ENCODE measurements at places on chromosomes 5 and 9.
A peak's percentile ranks its signal among the peaks of the same experiment; 100 is the strongest.

DNA sequence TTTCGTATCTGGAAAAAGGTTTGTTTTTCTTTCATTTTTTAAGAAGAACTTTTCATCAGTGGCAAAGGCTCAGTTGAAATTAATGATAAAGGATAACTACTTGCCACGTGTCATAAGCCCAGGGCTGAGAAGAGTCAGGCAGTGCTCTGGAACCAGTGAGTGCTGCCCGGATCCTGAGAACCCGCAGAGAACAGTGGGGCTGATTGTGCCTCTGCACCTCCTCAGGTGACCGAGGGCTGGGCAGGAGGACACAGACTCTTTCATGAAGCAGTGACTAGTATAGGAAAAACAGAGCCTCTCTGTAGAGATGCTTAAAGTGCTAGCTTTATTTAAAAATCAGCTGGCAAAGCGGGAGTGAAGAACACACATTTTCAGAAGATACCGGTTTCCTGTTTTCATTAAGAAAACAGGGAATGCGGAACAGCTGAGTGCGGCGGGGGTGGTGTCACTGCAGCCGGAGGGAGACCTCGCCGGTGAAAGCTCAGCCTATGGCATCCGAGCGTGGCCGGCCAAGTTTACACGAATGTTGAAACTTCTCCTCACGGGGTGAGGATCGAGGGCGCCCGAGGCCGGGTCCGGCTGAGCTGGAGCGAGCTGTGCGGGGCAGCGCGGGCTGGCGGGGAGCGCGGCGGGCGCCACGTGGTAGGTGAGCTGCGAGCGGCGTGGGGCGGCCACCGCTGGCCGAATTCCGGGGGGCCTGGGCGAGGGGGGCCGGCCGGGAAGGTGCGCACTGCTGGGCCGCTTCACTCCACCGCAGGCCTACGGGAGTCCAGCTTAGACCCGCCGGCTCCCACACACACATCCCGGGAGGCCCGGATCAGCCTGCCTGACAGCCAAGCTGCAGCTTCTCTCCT is 134.7 kb upstream of the DMRT1 start:
- peak; percentile 72 for DNase-seq

DNA sequence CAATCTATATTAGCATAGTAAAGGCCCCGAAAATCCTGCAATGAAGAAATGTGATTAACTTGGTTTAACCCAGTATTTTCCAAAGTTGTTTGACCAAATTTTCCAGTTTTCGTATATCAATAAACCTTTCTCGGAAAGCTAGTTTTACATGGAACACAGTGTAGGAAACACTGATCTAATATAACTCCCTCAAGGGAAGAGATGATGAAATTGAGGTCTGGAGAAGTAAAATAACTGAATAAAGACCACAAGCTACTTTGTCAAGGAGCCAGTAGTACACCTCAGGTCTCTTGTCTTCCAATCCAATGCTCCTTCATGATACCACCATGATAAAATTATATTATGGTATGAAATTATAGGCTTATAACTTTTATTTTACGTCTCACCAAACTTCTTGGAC is 118.1 kb upstream of the TARS1 start:
- DNase-seq = peak; percentile 80

GRCh38 chr5:127891942-127892341 is 188.8 kb downstream of the CCDC192 start:
- DNase-seq = peak; percentile 33

- DNase-seq = peak; percentile 44
Observed at GRCh38 chr5:141742866-141743851, 61.1 kb upstream of the ARAP3 start.

DNA sequence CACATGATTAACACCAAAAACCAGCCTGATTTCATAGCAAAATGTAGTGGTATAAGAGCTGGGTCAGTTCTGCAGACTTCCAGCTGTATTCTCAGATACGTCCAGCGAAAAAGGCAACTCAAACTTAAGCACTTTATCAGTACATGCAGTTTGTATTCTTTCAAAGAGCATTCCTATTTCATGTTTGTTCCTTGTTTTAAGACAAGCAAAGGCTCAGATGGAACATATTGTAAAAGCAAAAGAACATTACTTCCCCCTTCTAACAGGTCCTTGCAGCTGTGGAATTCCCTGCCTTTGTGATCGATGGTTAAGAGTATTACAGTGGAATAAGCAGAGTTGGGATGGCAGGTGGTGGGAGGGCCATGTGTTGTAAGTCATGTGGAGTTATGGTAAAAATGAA is 86.3 kb upstream of the GRHPR start:
- no peak for DNase-seq

- peak; percentile 74 for DNase-seq
Observed at GRCh38 chr9:34546834-34547827, 24.3 kb upstream of the ENHO start.

DNA sequence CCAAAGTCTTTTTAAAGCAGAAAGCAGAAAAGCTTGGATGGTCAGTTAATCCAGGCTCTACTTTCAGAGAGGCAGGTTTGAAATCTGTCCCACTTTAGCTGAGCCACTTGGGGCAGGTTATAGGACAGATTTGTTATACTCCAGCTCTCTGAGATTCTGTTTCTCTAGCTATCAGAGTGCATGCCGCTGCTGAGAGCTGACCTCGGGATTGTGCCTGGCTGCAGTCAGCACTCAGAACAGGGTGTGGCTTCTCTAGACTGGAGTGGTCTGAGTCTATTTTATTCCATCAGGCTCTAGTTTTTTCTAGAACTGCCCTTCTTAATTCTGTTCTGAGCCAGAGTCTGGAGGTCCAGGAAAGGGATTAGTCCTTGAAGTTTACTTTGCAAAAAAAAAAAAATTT is 67.7 kb downstream of the NDFIP1 start:
- DNase-seq = no peak

- DNase-seq = no peak
Observed at GRCh38 chr9:9612270-9612669, 1000.5 kb downstream of the PTPRD start.
